Stimulated activated CD8-positive, alpha-beta memory T cell treated with anti-CD3 and anti-CD28 coated beads, Interleukin-15, amount 100 ng/mL, for 48 hours (primary cell): ENCODE measurements at places on chromosomes 5 and 9.

GRCh38 chr9:3401221-3401954 is 124.4 kb downstream of the RFX3 start:
- DNase-seq = no peak

DNA sequence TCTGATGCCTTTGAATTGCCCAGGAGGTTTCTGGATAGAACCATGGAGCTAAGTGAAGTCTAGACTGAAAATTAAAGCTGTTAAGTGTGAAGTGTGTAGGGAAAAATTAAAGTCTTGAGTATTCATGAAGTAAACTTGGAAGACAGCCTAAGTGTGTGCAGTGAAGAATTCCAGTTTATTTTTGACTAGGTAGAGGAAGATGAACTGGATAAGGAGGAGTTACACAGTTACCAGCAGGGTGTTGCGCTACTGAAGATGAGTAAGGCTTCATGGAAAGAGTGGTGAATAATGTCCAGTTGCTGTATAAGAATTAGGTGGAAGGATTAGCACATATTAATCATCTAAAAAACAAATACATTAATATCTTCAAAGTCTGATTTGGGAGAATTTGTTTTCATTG is 5.7 kb upstream of the CHD1 start:
- no peak for DNase-seq

- DNase-seq = no peak
These were observed 31.4 kb upstream of the TMC1 start for GRCh38 chr9:72489986-72490385.

DNA sequence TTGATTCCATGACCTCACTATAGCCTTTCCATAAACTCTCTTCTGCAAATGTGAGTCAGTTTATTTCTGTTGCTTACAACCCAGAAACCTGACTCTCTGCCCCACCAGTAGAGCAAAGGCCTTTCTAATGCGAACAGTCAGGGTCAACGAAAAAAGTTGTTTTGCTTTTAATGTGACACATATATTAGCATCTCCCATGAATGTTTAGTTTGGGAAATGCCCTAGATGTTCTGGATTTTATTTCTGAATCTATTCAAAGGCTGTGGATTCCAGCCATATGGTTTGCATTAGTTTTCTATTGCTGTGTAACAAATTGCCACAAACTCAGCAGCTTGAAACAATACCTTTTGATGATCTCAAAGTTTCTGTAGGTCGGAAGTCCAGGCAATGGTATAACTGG is 193.5 kb downstream of the GNA14 start:
- no peak for DNase-seq

DNA sequence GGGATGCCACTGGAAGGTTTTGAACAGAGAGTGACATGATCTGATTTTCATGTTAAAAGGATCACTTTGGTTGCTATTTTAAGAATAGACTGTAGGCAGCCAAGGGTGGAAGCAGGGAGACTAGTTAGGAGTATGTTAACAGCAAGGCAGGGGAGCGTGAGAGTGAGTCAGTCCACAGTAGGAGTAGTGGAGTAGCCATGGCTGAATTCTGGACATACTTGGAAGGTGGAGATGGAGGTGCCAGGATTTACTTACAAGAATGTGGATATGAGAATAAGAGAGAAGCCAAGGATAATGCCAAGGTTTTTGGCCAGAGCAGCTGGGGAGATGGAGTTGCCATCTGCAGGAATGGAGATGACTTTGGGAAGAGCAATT is 118.8 kb downstream of the GALNT10 start:
- DNase-seq = no peak

- DNase-seq = no peak
These were observed 79.2 kb downstream of the DMRT2 start for GRCh38 chr9:1129382-1129781.

DNA sequence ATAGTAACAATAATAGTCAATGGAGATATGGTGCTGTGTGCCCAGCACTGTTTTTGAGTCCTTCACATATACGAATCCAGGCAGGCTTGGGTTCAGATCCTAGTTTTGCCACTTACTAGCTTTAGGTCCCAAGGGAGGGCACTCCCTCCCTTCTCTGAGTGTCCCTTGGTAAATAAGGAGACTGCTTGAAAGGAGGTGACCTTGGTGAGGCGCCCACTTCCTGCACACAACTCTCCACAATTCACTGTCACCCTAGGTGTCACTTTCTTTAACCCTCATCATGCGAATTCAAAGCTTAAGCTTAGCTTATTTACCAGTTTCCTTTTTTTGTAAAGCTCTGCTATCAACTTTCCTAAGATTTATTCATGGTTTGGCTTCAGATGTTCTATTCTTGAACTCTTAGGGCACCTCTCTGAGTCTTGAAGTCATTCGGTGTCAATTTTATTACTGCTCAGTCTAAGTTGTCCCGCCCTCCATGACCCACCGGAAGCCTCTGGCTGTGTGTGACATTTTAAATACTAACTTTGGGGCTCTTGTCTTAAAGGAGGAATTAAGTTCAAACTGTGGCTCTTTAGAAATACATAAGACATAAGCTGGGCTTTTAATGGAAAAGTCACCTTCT is 170.7 kb upstream of the ZNF618 start:
- no peak for DNase-seq

- no peak for DNase-seq
These were observed 342.4 kb downstream of the RASEF start for GRCh38 chr9:82720515-82720914.

- no peak for DNase-seq
These were observed 193.1 kb downstream of the DAB2IP start for GRCh38 chr9:121844562-121844961.

DNA sequence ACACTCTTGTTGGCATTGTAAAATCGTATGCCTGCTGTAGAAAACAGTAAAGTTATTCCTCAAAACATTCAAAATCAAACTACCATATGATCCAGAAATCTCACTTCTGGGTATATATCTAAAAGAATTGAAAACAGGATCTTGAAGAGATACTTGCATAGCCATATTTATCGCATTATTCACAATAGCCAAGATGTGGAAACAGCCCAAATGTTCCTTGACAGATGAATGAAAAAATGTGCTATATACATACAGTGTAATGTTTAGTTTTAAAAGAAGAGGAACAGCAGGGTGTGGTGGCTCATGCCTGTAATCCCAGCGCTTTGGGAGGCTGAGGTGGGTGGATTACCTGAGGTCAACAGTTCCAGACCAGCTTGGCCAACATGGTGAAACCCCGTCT is 234.1 kb upstream of the DAB2 start:
- DNase-seq = no peak

GRCh38 chr9:136808806-136809158 is 1.0 kb downstream of the RABL6 start:
- DNase-seq = no peak

DNA sequence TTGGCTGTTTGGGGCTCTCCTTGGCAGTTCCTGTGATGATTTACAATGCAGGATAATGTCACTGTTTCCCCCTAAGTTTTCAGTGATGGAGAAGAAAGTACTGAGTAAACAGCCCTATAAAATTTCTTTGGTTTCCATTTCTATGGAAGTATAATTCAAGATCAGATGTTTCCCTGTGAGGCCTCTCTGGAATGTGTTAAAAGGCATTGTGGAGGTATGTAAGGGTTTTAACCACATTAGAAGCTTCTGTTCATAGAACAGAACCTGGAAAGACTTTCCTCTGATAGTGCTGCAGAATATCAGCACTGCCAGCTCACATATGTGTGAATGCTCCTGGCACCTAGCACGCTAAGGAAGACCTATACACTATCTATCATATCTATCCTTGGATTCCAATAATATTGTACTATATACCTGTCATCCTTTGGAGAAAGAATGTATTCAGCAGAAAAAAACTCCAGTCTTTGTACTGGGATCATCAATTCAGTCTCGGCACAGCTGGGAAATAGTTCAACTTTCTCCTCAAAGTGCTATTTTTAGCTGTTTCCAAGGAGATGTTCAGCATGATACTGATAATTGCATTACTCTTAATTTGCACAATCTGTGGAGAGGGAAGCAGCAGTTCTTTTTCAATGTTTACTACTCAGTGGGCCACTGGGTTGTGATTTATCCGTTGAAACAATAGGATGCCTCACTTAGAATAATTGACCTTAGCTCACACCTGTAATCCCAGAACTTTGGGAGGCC is 21.9 kb downstream of the TTC1 start:
- no peak for DNase-seq

DNA sequence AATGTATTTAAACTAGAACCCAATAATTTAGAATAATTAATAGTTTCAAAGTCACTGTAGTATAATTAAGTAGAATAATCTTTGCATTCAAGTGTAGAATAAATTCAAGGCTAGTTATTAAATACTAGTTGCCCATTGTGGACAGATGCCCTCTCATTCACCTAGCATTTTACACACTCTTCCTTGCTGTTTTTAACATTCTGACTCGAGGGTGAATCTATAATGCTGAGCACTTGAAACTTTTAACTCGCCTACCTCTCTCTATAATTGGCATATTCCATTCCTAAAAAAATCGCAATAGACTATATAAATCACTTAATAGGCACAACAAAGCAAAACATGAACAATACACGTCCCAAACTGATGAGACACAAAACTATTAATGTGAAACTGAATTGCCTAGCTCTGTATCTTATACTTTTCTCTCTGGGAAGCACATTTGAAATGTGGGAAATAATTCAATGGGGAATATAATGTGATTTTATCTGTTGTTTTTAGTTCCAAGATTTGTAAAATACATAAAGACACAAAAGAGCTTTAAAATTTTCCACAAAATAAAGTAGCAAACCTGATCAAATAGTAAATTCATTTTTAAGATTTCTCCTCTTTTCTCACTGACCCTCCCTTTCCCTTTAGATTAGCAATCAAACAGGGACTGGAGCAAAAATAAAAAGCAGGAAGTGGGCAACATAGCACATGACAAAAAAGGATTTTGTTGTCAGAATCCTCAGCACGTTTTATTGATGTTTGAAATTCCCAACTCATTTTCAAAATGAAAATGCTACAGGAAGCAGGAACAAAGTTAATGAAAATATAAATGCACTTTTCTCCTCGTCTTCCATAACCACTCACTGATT is 295.6 kb downstream of the PDE4D start:
- DNase-seq = no peak

GRCh38 chr5:180160789-180161188 is 48.2 kb downstream of the RASGEF1C start:
- no peak for DNase-seq

DNA sequence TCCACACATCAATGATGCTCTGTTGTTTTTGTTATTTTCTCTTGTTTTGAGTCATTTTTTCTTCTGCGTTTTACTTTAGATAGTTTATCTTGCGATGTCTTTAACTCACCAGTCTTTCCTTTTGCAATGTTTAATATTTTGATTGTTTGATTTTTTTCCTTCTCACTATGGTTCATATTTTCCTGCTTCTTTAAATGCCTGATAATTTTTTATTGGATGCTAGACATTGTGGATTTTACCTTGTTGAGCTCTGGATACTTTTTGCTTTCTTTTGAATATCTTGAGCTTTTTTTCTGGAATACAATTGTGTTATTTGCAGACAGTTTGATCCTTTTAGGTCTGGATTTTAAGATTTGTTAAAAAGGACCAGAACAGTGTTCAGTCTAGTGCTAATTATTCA is 55.2 kb upstream of the GAS1 start:
- DNase-seq = no peak

GRCh38 chr5:98321361-98321760 is 452.1 kb upstream of the RGMB start:
- no peak for DNase-seq

DNA sequence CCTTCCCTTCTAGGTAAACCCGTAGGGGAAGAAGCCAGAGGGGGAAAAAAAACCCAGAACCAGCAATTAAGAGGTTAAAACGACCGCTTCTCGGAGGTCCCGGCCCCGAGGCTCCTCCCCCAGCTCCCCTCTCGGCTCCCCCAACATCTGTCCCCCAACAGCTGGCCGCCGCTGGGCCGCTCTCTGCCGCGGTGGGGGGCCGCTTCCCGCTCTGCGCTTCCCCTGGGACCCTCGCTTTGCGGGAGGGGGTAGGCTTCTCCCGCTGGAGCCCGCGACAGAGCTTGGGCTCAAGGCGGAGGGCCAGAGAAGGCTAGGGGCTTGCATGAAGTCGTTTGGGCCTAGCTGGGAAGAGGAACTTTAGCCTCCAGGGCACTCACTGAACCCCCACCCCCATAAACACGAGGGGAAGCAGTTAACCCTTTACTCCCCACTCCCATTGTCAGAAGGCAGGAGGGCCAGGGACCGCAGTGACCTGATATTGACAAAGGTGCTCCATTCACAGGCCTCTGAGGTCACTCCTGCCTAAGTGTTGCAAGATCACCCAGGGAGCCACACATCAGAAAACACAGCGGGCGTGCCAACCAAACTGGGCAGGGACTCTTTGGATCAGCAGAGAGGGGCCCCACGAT is 7.5 kb downstream of the LHX6 start:
- no peak for DNase-seq

DNA sequence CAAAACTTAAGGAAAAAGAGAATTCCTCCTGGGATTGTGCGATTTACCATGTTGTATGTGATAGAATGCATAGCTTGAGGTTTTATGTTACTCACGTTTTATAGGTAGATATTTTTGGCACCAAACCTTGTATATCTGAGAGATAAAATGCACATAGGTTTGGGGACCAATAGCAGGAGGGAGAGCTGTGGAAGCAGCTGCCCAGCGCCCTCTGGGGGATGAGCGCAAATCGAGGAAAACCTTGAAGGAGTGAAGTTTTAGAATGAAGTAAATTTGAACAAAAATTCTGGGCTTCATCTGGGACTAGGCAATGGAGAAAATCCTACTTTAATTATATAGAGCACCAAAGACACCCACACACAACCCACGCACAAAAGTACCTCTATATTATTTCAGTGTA is 197.0 kb downstream of the ADCY2 start:
- no peak for DNase-seq

- DNase-seq = no peak
These were observed 67.5 kb downstream of the ZFAND5 start for GRCh38 chr9:72297516-72297915.

DNA sequence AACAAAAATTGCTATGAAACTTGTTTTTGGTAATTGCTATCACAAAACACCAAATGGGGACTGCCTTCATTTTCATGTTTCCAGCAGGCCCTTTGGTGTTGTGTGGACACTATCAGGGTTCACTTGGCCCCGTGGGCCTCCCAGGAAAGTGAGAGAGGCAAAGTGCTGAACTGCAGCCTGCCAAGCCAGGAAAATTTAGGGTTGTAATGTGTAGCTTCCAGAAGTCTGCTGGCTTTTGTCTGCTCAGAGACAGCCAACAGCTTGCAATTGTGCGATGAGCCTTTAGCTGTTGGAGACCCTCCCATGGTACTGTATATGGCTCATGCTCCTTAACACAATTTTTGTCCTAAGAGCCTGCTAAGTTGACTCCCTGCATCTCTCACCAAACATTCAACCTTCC is 105.7 kb upstream of the EQTN start:
- DNase-seq = no peak

DNA sequence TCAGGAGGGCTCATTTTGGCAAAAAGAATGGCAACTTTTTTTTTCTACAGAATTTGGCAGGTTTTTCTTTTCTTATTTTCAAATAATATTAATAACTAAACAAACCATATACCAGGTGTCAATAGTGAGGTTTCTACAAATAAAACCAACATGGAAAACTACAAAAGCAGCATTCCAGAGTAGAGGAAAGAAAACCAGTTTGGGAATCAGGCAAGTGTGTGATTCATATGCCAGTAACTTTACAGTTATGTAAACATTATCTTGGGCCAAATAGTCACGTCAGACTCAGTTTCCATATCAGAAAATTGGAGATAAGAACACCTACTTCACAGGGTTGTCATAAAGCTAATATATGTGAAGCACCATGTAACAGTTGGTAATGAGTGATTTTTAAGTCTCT is 51.7 kb downstream of the FBXW11 start:
- no peak for DNase-seq
